ENCODE measurements at places on chromosomes 3 and 15.
A peak's percentile ranks its signal among the peaks of the same experiment; 100 is the strongest.

GRCh38 chr15:31344823-31345605, 18.4 kb downstream of the KLF13 start:
- DNase-seq, result no peak

DNA sequence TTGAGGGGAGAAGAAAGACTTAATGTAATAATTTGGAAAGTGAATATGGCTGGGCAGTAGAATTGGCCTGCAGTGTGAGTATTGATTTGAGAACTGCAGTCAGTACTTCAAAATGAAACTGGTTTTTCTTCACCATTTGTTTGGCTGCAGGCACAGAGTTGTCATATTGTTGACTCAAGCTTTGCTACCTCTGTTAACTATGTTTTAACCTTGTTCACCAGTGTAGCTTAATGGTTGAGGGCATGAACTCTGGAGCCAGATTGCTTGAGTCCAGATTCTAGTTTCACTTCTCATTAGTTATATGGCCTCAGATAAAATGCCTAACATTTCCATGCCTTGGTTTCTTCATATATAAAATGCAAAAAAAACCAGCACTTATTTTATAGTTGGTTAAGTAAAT, 64.1 kb downstream of the CFAP44 start:
- no peak for DNase-seq

GRCh38 chr3:127667119-127667681, 5.6 kb upstream of the ABTB1 start:
- DNase-seq, result no peak

- DNase-seq, result peak; percentile 87
Observed at GRCh38 chr3:56157693-56158362, 310.4 kb downstream of the ERC2 start.

DNA sequence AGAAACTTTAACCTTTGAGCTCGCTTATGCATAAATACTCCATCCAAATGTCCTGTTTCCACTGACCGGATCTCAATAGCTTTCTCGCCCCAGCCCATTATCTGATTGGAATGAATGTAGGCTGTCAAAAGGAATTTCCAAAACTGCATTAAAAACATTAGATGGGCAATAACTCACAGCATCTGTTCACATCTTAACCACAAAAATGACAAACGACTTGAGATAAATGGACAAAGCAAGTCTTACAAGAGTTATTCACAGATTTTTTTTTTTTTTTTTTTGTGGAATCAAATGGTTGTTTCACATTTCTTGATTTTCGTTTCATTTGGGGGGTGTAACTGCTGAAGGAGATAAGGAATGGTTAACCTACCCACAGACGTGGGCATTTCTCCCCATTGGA, 39.7 kb upstream of the SLC2A2 start:
- DNase-seq, result no peak

- DNase-seq, result peak; percentile 35
Observed at GRCh38 chr15:78618490-78618934, 2.3 kb downstream of the CHRNA3 start.

DNA sequence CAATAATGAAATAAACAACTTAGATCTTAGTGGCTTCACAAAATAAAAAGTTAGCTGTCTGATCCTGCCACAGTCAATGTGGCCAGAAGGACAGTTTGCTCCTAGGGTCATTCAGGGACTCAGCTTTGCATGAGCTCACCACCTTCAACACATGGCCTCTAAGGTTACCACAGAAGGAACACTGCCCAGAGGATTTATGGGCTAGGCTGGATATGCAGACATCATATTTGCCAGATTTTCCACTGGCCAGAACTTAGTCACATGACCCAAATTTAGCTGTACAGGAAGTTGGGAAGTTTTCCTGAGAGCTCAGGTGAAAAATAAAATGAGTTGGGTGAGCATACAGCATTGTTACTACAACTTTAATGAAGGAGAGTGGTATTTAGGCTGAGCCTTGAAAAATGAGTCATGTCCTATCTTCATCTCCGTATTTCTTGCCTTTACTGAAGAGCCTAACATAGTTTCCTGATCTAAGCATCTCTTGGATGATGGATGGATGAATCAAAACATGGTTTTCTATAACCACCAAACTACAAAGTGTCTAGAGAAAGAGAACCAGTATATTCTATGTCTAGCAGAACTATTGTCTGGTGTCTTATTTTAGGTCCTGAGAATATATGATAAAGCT, 54.9 kb upstream of the TMEM108 start:
- DNase-seq, result no peak

- DNase-seq, result no peak
Observed at GRCh38 chr15:62462268-62462667, 297.2 kb upstream of the C2CD4B start.

DNA sequence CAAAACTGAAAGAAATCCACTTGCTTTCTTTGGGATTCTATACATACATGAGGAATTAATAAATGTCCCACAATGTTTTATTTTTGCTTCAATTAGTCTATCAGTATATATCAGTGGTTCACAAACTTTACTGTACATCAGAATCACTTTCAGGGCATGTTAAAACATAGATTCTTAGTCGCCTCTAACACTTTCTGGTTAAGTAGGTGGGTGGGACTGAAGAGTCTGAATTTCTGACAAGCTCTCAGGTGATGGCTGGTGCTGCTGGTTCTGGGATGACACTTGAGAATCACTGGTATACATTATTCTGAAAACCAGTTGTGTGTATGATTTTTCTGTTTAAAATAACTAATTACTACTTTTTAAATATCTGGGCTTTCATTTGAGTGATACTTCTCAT, 393.3 kb downstream of the TBC1D5 start:
- no peak for DNase-seq

DNA sequence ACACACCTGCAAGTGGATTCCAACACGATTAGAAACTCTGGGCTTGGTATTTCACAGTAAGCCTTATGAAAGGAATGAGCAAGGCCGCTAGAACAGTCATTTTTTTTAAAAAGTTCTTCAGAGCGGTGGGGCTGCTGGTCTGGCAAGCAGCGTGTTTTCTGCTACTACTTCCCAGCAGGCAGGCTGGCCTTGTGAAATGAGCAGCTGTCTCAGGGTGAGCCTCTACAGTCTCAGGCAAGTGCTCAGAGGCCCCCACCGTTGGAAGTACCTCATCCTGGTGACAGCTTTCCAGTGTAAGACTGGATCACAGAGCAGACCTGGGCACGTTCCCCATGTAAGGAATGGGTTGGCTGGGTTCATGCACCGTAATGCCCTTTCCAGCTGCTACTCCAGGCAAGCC, 119.2 kb downstream of the LRIG1 start:
- no peak for DNase-seq

GRCh38 chr15:65884511-65884910, 15.2 kb downstream of the RAB11A start:
- no peak for DNase-seq

DNA sequence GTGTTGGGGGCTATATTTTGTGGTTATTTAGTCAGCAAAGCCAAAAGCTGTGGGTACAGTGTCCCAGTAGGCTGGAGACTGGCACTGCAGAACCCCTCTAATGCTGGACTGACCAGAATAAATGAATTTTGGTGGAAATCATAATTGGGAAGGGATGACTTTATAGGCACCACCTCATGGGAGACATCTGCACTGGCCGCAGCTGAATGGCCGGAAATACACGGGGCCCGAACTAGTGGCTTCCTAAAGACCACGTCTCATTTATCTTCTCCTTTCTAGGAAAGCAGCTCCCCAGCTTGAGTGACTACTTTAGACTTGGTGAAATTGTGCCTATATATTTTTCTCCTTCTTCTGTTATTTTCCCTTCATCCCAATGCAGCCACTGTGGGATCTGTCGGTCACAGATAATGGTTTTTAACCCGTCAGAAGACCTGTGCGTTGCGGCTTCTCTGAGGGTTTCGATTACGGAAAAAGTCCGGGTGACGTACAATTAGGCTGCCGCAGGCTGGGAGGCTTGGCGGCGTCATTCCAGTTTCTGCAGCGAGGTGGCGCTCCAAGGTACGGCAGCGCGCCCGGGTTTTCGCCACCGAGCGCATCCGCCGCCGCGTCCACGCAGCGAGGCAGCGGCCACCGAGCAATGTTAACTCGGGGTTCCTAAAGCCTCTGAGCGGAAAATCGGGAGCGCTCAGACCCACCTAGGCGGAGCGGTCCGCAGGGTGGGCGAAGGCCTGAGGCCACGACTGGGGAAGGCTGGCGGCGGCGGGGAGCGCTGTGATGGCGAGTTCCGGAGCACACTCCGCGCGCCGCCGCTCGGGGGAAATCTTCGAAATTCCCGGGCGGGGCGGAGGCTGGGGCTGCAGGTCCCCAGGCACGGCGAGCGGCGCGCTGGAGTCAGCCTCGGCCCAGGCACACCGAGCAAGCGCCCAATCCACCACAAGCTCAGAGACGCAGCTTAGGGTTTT, 26.3 kb downstream of the NR2F2 start:
- peak; percentile 90 for DNase-seq

- DNase-seq, result no peak
Observed at GRCh38 chr15:74184582-74185091, 11.1 kb downstream of the ISLR start.

- no peak for DNase-seq
Observed at GRCh38 chr3:73098026-73098425, 36.6 kb downstream of the EBLN2 start.

GRCh38 chr3:8972639-8973038, 9.4 kb upstream of the RAD18 start:
- DNase-seq, result no peak

GRCh38 chr15:63086947-63087346, 34.7 kb upstream of the LACTB start:
- no peak for DNase-seq

GRCh38 chr3:152350139-152350538, 81.4 kb downstream of the MBNL1 start:
- no peak for DNase-seq

DNA sequence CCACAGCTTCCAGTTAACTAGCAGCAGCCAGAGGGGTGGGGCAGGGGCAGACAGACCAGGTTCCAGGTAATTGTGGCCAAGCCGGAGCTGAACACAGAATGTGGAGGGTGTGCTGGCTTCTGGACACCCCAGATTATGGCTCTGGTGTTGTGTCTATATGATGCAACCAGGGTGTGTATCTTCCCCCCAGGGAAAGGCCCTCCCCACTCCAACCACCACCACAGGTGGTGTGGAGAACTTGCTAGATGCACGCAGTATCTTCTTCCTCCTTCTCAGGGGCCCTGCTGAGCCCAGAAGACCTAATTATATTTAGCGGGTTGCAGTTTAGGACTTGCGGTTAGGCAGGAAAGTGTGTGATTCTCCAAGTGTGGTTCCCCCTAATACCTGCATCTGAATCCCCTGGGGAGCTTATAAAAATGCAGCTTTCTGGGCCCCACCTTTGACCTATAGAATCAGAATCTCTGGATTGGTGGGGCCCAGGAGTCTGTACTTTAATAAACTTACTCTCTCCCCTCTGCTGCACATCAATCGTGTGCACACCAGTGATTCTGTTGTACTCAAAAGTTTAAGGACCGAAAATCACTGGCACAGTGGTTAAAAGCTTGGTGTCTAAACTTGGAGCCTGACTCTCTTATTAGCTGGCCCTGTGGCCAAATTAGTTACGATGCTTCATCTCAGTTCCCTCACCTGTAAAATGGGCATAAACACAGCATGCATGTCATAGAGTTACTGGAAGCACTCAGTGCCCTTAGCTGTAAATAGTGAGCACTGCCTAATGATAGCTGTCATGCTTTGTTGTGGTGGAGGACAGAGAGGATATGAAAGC, 379.1 kb upstream of the PROK2 start:
- DNase-seq, result peak; percentile 92

- no peak for DNase-seq
Observed at GRCh38 chr3:28150465-28151206, 90.8 kb upstream of the CMC1 start.

DNA sequence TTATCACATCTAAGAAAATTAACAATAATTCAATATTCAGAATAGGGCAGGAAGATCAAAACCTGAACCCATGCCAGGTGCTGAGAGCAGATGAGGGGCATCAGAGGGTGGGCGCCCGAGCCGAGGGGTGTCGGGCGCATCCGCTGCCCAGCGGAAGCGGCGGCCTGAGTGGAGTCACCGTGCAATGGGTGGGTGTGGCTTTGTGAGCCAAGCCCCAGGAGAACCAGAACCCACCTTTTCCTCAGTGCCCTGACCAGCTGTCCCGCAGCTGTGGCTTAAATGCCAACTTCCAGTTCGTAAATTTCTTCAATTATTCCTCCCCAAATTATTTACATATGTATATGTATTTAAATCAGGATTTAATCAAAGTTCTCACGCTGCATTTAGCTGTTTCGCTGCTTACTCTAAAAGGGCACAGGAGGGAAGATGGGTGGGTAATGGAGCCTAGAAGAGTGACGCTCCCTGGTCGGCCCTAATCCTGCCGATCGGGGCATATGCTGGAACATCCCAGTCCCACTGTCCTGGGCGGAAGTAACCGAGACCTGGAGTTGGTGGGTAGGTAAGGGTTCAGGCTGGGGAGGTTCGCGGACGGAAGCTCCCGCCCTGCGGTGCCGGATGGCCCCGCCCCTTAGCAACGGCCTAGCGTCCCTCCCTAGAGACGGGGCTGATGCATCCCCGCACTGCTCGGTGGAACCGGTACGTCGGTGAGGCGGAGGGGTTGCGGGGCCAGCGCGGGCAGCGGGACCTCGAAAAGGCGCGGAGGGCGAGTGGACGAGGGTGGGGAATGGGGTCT, 1.3 kb downstream of the DNAH1 start:
- DNase-seq, result no peak

- no peak for DNase-seq
Observed at GRCh38 chr15:58631319-58631718, 118.2 kb downstream of the ADAM10 start.

DNA sequence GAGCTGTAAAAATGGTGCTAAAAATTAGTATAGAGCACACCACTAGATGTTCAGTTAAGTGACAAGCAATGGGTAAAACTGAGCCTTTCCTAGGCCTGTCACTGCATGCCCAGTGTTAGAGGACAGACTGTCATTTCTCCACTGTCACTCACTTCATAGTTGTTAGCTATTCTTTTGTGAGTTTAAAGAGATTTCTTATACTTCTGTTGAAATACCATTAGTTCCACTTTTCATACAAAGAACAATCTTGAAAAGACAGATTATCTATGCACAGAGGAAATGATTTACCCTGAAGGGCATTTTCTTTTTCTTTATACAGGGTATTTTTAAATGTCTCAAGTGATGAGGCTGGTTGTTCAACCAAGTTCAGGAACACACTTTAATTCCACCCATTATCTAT, 28.3 kb upstream of the CHMP2B start:
- DNase-seq, result no peak

DNA sequence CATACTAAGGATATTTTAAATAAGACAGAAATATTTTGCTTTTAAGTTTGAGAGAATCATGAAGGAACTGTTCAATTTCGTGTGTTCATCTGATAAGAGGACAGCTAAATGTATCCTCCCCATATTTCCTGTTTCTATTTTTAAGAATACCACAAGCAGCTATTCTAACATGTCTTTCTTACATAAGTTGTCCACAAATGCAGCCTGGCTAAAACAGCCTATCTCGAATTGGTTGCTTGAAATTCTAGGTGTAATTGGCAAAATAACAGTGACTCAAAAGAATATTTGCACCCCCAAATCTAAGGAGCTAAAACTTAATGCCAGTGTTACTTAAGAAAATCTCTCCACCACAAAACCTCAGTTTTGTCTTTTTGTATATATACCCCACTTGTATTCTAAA, 35.0 kb downstream of the BTLA start:
- DNase-seq, result no peak

- DNase-seq, result no peak
Observed at GRCh38 chr15:56383010-56383409, 17.8 kb downstream of the TEX9 start.

All from HL-60 (cell line).